ENCODE measurements at places on chromosomes 3 and 15.
A peak's percentile ranks its signal among the peaks of the same experiment; 100 is the strongest.

DNA sequence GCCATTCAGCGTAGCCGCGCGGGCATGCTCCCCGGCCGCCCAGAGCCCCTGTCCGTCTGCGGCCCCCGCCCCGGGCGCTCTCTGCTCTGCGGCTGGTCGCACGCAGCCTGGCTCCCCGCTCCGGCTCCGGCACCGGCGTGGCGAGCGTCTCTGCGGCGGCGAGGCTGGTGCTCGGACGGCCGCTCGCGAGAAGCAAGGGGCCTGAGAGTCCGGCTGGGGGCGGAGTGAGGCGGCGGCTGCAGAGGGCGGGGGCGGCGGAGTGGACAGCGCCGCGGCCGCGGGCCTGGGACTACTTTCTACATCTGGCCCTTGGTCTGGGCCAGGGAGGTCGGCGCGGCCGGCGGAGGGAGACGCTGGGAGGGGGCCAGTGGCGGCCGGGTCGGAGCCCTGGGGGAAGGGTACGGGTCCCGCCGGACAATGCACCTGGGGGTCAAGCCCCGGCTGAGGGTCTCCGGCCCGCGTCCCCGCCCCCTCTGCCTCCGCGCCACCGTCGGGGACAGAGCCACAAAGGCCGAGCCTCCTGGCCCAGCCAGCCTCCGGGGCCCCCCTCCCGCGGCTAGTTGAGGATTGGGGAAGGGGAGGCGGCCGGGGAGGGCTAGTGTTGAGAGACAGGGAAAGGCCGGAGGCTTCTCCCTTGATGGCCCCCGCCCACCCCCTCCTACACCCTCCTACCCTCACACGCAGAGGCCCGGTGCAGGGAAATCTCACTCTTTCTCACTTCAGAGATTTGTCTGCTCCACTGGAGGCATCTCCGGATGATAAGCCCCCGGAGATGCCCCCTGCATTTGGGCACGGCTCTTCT, at the start of gene PRTG:
Gene PRTG (minus strand): TSS at position 226 of the 802 bp plus-strand sequence. CDS start 221 bp downstream, at position 5.
- no peak for DNase-seq

GRCh38 chr3:165196577-165197480, 645 bp upstream of the SLITRK3 start:
- no peak for DNase-seq

- no peak for DNase-seq
Observed at GRCh38 chr15:47383801-47384200, 333.5 kb upstream of the SEMA6D start.

GRCh38 chr3:48716508-48716981, 476 bp downstream of the IP6K2 start:
- DNase-seq, result no peak

DNA sequence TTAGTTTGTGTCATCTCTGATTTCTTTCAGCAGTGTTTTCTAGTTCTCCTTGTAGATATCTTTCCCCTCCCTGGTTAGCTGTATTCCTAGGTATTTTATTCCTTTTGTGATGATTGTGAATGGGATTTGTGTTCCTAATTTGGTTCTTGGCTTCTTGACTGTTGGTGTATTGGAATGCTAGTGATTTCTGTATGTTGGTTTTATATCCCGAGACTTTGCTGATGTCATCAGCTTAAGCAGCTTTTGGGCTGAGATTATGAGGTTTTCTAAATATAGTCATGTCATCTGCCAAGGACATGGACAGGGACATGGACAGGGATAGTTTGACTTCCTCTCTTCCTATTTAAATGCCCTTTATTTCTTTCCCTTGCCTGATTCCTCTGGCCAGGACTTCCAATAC, 35.8 kb downstream of the MYO9A start:
- DNase-seq, result no peak

GRCh38 chr15:99441444-99441800, 124.4 kb upstream of the MEF2A start:
- no peak for DNase-seq

GRCh38 chr3:157312376-157312745, 124.3 kb upstream of the PTX3 start:
- DNase-seq, result no peak

DNA sequence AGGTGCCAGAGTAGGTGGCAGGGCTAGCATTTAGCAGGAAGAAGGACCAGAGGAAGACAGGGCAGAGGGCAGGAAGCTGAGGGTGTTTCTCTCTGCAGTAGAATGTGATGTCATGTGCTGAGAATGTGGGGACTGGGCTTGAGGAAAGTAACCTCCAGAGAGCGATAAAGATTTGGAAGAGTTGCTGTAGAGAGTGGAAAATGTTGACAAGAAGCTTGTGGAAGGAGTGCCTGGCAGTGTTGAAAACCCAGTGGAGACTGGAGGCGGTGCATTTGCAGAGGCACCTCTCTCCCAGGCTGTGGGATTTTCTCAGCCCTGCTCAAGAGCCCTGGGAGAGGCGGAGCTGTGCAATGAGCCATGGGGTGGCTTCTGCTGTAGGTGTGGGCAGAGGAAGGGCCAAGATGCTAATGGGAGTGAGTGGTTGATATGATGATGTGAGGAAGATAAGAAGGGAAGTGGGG, 54.8 kb downstream of the MESD start:
- no peak for DNase-seq

DNA sequence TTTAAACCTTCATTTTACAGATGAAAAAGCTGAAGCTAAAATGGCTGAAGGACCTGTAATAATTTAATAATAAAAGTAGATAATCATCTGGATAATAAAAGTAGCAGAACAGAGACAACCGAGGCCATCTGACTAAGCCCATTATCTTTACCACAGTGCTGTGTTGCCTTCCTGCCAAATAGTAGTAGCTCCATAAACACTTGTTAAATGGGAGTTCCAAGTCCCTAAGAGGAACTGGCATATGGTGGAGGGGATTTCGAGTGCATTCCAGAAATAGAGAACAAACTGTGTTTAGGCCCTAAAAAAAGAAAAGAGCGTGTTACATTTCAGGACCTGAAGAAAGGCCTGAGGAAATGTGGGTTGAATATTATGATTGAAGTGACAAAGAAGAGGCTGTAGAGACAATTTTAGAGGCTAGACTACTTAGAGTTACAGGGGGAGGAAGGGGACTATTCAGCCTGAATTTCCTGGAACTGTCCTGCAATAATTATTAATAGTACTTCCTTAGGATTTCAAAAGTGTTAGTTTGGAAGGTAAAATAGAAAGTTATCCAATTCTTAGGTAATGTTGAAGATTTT, 424.3 kb downstream of the ROBO2 start:
- no peak for DNase-seq

DNA sequence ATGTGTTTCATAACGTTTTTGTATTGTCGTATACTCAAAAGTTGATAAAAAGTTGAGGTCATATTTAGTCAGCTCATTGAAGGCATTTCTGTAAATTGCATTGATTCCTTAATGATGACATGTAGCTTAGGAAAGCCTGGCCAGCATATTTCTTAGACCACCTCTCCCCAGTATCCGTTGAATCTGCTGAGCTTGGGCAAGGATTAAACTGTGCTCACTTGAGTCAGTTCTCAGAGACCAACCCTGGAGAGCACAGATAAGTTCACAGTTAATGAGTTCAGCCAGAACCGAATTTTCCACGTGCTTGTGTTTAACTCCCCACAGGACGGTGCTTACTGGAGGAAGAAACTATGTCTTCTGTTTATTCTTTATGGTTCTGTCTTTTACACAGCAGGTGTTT, 132.7 kb downstream of the SLC25A26 start:
- no peak for DNase-seq

DNA sequence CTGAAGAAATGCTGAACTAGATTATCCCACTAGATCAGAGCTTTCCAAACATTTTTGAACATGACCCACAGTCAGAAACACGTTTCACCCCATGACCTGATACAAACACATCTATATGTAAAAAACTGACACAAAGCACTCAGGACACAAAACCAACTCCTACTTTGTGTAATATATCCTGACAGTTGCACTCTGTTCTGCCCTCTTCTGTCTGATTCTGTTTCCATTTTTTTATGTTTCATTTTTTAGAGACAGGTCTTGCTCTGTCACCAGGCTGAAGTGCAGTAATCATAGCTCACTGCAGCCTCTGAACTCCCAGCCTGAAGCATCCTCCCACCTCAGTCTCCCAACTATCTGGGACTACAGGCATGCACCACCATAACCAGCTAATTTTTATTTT, 15.8 kb upstream of the RFTN1 start:
- no peak for DNase-seq

GRCh38 chr3:105613120-105613519, 246.4 kb downstream of the ALCAM start:
- DNase-seq, result no peak

DNA sequence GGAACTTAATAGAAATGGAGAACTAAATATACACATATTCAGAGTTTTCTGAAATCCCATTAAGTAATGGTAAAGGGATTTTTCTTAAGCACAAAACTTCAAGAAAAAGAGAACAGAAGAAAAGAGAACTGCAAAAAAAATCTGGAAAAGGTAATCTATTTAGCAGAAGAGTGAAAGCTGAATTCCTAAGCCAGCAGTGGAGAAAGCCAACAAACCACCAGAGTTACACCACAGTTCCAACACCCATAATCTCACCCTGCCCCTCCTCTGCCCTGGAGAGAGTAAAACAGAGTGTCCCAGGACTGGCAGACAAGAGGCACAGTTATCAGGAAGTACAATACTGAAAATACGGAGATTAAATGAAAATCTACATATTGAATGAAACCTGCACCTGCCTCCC, 29.4 kb downstream of the TP53BP1 start:
- no peak for DNase-seq

DNA sequence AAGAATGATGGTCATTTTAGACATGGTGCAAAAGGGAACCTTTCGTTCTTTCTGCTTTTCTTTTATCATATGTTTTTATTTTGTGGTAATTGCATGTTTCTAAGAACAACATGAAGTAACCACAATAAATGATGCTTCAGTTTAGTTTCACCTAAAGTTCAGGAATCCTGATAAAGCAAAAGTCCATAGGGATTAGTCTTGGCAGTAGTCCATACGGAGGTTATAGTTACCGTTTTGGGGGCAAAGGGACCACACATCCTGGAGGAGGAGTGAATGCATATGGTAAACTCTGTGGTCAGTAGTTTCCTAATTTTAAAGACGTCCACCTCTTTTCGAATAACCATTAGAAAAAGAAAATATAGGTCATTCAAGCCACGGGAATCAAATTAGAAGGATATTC, 141.5 kb downstream of the MCTP2 start:
- no peak for DNase-seq

- no peak for DNase-seq
Observed at GRCh38 chr3:137944593-137944992, 65.4 kb upstream of the CLDN18 start.

- no peak for DNase-seq
Observed at GRCh38 chr3:114799816-114800215, 347.3 kb downstream of the ZBTB20 start.

DNA sequence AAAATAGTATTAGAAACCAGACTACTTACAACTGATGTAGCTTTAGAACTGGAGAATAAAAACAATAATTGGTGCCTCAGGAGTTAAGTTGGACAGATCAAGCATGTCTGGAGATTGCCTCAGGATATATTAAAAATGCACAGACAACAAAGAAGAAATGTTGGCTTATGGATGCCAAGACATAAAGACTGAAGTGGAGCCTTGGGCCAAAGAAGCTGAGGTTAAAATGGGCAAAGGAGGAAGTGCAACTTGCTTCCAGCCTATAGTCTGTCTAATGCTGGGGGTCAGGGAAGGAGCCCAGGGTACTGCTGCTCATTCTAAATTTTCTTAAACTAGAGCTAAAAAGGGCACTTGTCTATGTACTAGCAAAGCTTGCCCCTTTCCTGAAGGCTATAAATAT, 77.5 kb downstream of the ESYT3 start:
- no peak for DNase-seq

GRCh38 chr3:21954709-21955108, 203.7 kb upstream of the ZNF385D start:
- no peak for DNase-seq

- no peak for DNase-seq
Observed at GRCh38 chr15:94174399-94174802, 57.0 kb upstream of the MCTP2 start.

- peak; percentile 36 for DNase-seq
Observed at GRCh38 chr15:69468241-69469121, 15.9 kb downstream of the RPLP1 start.

DNA sequence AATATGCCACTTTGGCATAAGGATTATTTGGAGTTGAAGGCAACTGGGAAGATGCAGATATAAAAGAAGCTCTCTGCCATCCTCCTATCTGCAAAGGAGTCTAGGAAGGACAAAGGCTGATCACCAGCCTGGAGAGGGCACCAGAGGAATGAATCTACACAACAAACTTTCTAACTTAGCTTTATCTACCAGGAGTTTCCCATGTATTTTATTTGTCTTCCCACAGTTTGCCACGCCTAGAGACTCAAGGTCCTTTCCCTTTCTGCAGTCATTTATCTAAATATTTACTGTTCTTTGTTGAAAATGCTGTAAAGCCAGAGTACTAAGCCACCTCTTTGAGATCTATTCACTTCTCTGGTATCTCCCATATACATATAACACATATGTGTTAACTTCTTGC, 32.2 kb downstream of the GPR176 start:
- DNase-seq, result no peak

- no peak for DNase-seq
Observed at GRCh38 chr15:41772720-41773331, 1.5 kb upstream of the MAPKBP1 start.

DNA sequence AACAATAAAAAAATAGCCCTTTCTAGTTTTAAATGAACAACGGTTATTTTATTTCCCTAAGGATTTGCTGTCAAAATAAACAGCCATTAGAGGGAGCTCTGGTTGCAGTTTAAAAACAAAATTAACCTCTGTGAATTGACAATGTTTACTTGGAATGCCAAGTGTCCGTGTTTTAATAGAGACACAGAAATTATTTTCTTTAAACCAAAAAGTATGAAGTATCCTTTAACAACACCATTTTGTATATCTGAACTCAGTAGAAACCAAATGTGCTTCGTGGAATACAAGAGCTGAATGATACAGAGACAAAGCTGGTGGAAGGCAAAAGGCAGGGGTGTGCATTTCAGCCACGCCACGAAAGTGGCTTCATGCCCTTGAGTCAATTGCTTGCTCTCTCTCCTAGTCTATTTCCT, 74.4 kb downstream of the MOBP start:
- DNase-seq, result no peak

DNA sequence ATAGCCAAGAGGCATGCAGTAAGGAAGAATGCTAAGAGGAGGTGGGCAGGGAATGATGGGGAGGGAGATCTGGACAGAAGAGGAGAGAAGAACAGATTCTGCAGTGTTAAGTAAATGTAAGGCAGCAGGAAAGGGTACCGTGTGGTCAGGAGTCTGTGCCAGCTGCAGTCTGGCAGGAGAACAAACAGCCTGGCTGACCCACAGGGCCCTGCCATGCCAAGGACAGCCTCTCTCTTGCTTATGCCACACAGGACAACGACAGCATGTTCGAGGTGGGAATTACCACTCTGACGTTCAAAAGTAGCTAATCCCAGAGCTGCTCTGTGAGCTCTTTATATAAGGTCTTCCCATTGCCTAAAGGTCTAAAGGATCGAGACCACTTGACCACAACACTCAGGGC, 31.3 kb downstream of the DAPK2 start:
- no peak for DNase-seq

DNA sequence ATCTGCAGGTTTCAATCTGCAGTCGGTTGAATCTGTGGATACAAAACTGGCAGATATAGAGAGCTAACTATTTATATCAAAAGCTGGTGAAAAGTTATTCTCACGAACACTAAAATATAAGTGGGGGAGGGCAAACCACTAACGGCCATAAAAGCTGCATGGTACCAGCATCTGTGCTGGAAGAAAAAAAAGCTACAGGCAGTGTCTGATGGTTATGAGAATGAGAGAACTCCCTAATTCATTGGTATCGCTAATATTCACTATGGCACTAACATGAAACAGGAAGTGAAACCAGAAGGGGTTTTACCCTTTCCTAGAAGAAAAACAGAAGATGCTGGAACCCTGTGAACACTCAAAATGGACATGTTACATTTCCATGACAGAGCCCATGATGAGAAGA, 15.9 kb downstream of the CEP70 start:
- DNase-seq, result no peak

- DNase-seq, result no peak
Observed at GRCh38 chr3:55446850-55447249, 40.3 kb downstream of the WNT5A start.
